ENCODE measurements at places on chromosomes 13 and 19.

- DNase-seq, result no peak
These were observed 262.5 kb upstream of the STARD13 start for GRCh38 chr13:33548069-33548468.

GRCh38 chr19:40716031-40716481, 630 bp downstream of the COQ8B start:
- DNase-seq, result no peak

- no peak for DNase-seq
These were observed 4.3 kb upstream of the POSTN start for GRCh38 chr13:37602733-37603381.

DNA sequence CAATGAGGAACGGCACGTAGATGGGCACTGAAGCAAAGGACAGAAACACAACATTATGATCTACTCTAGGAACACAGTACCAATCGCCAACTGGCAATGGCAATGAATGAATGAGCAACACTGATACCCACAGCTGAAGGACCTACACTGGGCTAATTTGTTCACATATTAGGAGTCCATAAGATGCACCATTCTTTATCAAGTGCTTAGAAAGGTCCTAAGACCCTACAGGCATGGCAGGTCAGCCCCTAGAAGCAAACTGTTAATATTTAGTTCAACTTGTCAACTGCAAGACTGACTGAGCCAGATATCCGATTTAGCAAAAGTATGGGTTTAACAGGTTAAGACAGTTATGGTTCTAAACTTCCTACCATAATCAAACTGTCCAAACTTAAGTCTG, 4.8 kb downstream of the SHISA2 start:
- DNase-seq, result no peak

DNA sequence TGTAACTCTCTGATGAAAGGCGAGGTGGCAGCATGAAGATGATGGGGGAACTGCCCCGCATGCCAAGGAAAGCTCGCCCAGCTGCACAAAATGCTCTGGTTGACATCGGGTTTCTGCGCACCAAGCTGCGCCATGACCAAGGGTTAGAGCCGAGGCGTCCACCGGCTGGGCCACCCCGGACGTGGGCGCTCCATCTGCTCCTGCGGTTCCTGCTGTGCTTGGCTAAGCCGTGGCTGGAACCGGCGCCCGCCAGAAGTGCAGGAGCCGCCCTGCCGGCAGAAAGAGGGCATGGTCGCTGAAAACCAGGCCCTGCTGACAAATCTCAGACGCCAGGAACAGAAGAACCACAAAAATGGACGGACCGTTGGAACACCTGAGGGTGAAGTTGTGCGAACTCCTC, 57.9 kb downstream of the ZNF100 start:
- DNase-seq, result no peak

DNA sequence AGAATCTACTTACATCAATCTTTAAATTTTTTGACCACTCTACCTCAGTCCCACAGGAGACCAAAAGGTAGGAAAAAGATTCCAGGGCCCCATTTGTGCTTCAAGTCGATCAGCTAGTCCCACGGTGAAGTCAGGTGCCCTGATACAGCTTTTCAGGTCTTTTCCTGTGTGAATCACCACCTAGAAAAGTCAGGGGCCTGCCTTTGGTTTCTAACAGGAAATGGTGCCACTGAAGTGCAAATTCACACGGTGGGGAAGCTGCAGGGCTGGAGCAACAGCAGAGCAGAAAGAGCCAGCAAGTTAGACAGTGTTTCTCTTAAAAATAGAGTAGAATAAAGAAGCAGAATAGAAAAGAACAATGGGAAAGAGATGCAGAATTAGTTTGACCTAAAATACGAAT, 107.5 kb downstream of the KLF12 start:
- DNase-seq, result no peak

DNA sequence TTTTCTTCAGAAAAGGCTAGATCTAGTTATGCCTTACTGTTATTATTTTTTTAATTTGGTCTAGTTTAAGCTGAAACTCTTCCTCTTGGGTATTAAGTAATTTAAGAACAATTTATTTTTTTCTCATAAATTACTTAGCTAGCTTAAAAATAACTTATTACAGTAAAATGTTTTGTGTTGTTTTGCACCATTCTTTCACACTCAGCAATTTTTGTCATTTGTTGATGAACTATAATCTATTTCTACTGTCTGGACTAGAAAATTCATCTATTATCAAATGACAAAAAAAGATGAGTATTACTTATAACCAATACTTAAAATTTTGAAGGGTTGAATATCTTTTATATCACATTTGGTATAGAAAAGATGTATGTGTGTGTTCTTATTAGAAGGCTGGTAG, 1.6 kb upstream of the LPAR6 start:
- no peak for DNase-seq

DNA sequence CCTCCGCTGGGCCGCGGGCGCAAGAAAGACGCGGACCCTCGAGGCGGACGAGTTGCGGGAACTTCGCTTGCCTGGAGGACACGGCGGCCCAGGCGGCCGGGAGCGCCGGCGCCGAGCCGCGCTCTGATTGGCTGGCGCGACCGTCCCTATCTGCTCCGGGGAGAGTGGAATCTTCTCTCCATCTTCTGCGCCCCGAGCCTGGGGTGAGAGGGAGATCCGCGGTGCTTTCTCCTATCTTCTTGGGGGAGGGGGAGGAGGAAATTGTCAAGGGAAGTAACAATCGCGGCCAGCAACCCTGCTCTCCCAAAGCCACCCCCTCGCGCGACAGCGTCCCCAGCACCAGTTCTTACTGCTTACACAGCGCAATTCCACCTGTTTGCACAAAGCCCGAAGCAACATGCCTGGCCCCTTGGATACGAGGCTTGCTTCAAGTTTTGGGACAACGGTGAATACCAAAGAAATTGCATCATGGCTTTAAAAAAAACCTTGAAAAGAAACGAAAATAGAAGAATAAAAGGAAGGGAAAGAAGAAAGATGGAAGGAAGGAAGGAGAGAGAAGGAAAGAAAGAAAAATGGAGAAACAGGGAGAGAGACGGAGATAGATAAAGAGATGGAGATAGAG, 4.8 kb downstream of the SOX21 start:
- DNase-seq, result no peak

DNA sequence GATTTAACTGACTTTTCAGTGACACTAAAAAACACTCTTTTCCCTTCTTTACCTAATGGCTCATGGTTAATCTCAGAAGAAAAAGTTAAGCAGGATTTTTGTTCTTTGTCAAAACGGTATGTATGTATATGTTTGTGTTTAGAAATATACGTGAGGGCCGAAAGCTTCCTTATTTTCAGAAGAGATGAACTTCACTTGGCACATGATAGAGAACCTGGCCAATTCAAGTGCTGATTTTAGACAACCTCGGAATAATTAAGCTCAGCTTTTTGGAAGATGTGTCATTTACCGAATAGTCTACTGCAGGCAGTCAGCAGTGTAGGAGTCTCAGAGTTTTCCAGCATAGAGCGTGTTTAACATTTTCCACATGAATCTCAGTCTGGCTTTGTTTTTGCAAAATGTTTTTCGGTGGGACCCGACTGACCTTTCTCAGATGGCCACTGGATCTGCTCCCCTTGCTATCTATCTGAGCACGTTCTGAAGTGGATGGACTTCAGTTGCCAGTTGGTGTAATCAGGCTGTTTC, 4.6 kb downstream of the RNASEH2B start:
- DNase-seq, result no peak

DNA sequence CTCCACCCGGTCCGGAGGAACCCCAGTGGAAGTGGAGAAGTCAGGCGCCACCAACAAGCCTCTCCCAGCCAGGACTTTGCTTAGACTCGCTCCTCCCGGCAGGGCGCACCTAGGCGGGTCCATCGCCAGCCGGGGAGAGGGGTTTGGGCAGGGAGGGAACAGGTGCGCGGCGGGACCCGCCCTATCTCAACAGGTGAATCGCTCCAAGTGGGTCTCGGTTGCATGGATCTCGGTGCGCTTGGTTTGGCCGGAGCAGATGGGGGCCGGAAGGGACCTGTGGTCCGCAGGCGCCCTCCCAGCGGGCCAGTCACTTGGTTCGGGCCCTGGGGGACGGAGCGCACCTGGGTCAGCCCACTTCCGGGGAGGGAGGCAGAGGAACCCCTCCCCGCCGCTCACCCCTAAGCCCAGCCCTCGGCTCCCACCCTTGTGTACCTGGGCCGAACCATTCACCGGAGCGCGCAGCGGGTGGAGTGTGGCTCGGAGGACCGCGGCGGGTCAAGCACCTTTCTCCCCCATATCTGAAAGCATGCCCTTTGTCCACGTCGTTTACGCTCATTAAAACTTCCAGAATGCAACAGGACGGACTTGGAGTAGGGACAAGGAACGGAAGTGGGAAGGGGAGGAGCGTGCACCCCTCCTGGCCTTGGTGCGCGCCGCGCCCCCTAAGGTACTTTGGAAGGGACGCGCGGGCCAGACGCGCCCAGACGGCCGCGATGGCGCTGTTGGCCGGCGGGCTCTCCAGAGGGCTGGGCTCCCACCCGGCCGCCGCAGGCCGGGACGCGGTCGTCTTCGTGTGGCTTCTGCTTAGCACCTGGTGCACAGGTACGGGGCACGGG, at the start of gene LSR:
LSR (plus strand) TSS at position 693 of the 836 bp plus-strand sequence; CDS start at position 714, 21 bp downstream.
- DNase-seq, result no peak

DNA sequence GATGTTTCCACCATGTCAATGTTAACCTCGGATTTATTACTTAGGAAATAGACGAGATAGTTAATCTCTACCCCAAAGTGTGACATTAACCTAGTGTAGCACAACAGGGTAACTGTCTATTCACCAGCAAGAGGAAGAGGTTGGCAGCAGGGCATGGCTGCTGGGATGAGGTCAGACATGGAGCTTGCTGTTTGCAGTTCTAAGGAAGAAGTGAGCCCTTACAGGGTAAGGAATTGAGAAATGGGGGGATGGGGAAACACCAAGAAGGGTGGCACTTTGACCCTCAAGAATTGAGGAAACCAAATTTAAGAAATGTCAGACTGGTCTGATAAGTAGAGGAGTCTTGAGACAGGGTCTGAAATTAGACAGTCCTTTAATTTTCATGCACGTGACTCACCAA, 62.4 kb downstream of the MBD3L2B start:
- no peak for DNase-seq

DNA sequence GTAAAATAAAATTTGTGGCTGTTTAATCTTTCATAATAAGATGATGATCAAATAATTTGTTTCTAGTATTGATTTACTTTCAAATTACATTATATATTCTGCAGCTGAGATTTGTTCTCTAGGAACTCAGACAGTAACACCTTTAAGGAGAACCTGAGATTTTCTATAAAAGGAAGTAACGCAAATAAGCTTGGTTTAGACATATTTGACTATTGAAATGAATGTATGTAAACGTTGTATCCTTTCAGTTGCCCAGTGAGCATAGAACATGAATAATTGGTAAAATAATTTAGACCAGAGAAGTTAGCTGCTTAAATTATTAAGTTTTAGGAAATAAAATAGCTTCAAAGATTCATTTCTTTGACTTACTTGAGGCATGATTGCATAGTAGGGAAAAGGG, 3.1 kb downstream of the CDK8 start:
- DNase-seq, result no peak

- DNase-seq, result no peak
These were observed 1.5 kb downstream of the CALM3 start for GRCh38 chr19:46602392-46603194.

DNA sequence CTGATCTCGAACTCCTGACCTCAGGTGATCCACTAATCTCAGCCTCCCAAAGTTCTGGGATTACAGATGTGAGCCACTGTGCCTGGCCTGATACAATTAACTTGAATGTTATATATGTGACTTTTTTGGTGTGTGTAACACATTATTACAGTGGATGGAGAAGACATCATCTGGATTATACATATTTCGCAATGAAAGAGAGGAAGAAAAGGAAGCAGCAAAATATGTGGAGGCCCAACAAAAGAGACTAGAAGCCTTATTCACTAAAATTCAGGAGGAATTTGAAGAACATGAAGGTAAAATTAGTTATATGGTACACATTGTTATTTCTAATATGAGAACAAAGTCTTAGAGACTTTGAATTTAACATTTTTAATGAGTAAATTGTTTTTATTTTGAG, 55.5 kb downstream of the BRCA2 start:
- DNase-seq, result no peak

DNA sequence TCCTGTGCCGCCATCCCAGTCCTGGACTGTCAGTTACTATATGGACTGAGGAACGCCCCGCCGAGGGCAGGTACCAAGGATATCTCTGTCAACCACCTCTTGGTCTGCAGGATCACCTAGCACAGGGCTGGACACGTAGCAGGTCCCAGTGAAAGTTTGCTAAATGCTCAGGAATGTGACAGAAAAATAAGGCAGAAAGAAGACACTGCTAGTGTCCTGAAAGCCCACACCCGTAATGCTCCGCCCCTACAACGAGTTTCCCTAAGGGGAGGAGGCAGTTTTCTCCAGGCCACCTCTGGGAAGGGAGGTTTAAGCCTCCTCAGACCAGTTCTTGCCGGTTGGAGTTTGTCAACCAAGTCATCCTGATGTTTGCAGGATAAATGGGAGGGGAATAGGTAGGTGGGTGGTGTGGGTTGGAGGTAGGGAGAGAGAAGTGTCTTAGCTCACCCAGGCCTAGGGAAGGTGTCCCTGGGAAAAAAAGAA, 1.7 kb upstream of the SERTAD3 start:
- no peak for DNase-seq

DNA sequence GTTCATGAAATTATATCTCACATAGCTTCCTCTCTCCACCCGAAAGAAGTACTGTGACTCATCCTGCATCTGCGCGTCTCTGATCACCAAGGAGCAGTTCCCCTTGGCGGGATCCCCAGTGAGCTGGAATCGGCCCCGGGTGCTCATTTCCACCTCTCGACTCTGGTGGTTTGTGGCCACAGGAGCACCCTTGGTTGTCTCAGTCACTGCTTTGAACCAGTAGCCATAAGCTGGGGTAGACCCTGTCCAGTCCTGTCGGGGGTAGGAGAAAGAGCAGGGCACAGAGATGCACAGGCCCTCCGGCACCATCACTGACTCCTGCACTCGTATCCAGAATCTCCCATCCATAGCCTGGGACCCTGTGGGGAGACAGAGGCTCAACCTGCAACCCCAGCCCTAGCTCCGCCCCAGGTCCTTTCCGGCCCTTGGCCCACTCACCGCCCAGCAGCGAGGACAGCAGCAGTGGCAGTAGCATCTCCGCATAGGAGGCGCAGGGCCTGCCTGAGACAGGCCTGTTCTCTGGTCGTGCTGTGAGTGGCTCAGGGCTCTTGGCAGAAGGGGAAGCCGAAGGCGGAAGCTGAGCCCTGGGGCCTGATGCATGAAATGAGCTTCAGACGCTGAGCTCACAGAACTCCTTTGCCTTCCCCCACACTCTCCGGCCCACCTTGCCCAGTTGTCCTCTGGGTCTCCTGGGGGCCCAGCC, at the start of gene SIGLEC10:
SIGLEC10 (minus strand) TSS at position 536 of the 703 bp plus-strand sequence; CDS start at position 475, 61 bp downstream.
- DNase-seq, result no peak

Measured in cerebellum (tissue), 4 donors.